Urothelium cell line (cell line): ENCODE measurements at places on chromosomes 5 and 9.
A peak's percentile ranks its signal among the peaks of the same experiment; 100 is the strongest.

DNA sequence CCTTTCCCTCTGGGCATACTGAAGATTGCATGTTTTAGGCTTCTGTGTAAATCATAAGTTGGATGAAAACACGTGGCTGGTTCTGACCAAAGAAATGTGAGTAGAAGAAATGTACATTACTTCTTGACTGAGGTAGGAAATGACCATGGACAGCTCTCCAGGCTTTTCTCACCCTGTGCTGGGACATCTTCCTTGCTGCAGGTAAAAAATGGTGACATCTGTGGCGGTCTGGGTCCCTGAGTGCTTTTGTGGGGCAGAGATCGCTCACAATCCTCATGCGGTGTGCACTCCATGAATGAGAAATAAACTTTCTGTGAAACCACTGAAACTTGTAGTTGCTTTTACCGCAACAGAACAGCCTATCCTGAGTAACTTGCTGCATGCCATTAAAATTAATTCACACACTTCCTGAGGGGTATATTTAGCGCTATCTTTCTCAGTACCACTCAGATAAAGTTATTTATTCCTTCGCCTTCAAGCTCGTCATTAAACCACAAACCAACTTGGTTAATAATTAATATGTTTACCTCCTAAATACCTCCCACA lies 730.4 kb downstream of the EFNA5 start:
- DNase-seq, result no peak

GRCh38 chr9:91166796-91167366 lies 194.8 kb downstream of the AUH start:
- no peak for DNase-seq

DNA sequence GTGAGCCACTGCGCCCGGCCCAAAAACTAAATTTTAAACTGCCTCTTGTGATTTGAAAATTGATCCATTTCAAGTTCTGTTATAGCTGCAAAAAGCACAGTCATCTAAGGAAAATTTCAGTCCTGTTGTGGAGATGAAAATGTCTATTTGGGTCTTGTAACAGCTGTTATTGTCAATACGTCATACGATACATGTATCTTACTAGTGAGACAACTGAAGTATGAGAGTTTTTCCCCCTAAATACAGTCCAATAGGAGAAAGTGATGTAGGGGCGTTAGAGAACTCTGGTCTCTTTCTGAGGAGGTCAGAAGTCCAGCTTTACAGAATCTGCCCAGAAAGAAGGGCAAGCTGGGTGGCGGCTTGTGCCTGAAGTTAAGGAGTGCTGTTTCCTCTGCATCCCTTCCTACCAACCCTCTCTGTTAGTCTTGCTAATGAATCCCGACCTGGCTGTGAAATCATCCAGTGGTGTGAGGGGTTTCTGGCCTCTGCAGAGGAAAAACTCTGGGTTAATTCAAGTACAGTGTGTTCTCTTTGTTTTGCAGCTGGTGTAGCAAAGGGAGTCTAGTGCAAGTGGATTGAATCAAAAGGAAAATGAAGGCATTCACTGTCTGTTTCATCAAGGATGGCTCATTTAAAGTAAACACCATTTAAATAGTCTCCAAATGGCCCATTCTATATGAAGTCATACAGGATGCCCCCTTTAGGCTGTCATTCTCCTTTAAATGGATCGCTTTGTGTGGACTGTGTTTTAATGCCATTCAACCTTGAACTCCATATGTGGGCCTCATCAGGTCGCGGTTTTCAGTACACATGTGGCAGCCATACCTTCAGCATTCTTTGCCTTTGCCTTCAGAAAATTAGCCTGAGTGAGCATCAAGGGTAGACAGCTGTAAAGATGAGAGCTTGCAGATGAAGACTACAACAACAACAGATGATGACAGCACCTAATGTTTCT lies 59.0 kb downstream of the AOPEP start:
- no peak for DNase-seq

- DNase-seq, result no peak
Measured at GRCh38 chr9:1870915-1871314, 144.2 kb upstream of the SMARCA2 start.

DNA sequence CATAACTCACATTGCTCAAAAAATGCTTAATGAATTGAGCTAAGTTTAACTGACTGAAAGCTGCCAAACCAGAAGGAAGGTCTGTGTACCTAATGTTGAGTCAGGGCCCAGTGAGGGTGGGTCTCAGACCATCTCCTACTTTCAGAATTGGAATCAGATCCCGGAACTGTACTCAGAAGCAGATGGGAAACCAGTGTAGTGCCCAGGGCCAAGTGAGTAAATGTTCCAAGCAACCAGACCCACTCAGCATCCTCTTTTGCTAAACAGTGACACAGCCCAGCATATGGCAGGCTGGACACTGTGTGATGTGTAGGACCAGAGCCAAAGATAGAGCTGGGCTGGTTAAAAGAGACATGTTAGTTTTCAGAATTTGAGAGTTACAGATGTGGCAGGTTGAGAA lies 94.1 kb downstream of the PLCXD3 start:
- no peak for DNase-seq

DNA sequence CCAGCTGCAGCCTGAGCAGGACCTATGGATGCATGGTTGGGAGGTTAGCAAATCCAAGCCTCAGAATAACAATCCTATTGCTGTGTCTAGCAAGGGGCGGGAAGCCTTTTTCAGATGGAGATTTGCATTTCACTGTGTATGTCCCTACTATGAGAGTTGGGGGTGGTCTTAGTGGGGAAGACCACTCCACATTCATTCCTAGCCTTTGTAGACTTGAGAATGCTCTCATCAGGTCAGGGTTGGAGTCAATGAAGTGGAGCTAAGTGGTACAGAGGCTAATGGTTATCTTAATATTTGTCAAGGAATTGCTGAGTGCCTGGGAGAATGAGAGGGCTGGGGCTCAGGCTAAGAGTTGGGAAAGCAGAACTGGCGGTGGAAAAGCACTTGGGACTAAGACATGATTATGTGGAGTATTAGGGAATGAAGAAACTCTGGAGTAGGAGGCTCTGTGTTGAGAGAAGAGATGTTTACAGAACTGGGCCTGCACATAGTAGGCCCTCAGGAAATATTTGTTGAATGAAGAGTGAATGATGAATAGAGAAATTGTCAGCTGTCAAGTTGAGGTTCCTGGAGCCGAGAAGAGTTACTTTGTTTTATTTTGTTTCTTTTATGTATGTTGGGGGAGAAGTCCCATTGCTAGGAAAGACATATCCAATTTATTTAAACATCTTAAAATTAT lies 175.5 kb upstream of the SPRY4 start:
- no peak for DNase-seq

DNA sequence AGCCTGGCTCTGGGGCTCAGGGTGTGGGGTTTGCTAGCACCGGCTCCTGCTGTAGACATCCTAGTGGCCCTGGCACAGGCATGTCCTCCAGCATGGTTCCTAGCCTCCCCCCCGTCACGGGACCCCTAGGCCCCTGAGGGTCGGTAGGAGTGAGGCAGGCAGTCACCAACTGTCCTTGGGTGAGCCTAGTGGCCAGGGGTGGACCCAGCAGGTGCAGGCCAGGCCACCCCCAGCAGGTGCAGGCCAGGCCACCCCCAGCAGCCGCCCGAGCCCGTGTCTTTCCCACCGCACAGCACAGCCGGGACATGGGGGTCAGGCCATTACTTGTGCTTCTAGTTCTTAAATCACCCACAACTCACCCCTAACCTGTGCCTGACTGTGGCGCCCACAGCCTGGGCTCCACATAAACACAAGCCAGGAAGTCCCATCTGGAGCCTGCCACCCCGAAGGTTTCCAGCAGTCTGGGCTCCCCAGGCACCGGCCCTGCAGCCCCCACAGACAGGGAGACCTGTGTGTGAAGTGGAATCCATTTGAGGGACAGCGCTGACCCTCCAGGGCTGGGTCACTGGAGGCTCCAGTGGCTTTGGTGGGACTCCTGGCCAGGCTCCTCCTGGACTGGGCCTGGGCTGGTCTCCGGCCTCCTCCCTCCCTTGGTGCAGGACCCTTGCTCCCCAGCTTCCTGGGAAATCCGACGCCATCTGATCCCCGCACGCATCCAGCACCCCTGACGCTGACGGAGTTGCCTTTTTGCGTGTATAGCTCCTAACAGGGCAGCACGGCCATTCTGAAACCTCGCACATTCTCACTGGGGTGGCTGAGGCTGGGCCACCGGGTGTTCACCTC lies 114.1 kb upstream of the LPCAT1 start:
- no peak for DNase-seq

- no peak for DNase-seq
Measured at GRCh38 chr5:25393957-25394356, 749.2 kb upstream of the CDH10 start.

DNA sequence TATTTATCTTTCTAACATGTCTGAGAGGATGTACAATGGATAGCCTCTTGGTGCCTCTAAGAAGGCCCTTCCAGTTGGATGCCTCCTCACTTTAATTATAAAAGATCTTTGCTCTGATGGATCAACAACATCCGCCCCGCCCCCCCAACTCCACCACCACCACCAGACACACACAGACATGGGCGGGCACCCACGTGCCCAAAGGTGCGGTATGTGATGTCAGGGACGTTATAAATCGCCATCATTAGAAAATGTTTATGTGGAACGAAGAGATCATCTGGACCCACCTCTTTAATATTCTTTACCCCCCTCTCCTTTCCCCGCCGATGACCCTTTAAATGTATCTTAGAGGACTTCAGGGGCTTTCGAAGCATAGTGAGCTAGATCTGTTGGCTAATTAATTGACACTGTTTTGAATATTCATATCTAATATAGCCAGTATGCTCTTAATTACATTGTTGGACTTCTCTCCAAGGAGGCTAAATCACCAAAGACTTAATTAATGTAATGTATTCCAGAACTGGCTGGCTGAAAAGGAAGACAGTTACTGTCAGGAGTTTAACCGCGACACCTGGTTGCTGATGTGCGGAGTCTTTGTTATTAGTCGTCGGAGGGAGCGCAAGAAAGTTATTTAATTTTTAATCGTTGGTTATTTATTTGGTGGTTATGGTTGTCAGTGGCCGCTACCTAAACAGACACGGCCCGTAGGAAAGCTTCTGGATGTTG lies 6.1 kb upstream of the FOXB2 start:
- no peak for DNase-seq

DNA sequence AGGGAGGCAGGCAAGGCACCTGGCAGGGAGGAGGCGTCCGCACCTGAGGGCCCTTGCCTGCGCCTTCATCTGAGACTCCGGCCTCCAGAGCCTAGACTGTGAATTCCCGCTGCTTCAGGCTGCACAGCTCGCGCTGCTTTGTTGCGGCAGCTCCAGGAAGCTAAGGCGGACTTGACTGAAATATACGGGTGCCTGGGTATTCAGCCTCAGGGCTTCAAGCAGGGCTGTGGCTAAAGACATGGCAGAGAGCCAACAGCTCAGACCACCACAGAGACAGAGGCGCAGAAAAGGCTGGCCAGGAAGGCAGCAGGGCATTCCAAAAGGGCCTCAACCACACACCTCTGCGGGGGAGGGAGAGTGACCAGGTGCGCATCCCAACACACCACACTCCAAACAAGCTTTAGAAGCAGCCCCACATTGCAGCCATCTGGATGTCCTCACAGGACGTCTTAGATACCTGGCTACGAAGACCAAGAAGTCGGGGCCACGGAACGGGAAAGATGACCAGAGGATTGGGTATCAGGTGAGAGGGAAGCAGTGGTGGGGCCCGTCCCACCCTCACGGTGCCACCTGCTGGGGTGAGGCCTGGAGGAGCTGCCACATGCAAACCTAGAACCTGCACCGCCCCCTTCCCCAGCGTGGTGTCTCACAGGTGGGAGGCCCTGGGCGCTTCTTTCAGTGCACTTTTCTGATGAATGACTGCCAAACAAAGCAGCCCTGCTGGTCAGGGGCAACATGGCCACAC lies 1.7 kb upstream of the DPH7 start:
- no peak for DNase-seq

GRCh38 chr9:113154471-113154870 lies 3.7 kb downstream of the SLC31A2 start:
- peak; percentile 36 for DNase-seq

- no peak for DNase-seq
Measured at GRCh38 chr5:178632285-178632684, 5.4 kb upstream of the CLK4 start.

DNA sequence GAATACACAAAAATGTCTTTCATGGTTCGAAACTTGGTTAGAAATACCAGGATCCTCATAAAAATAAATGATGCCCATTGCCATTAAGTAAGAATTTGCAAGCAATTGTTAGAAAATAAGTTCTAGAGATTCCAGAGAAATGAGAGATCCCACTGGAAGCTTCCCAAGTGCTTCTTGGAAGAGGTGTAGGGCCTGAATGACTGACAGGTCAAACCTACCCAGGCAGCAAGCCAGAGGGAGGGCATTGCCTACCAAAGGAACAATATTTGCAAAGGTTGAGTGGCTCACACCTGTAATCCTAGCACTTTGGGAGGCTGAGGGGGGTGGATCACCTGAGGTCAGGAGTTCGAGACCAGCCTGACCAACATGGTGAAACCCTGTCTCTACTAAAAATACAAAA lies 777.0 kb upstream of the WWC1 start:
- DNase-seq, result no peak

GRCh38 chr5:113394658-113395057 lies 40.1 kb downstream of the TSSK1B start:
- DNase-seq, result no peak

DNA sequence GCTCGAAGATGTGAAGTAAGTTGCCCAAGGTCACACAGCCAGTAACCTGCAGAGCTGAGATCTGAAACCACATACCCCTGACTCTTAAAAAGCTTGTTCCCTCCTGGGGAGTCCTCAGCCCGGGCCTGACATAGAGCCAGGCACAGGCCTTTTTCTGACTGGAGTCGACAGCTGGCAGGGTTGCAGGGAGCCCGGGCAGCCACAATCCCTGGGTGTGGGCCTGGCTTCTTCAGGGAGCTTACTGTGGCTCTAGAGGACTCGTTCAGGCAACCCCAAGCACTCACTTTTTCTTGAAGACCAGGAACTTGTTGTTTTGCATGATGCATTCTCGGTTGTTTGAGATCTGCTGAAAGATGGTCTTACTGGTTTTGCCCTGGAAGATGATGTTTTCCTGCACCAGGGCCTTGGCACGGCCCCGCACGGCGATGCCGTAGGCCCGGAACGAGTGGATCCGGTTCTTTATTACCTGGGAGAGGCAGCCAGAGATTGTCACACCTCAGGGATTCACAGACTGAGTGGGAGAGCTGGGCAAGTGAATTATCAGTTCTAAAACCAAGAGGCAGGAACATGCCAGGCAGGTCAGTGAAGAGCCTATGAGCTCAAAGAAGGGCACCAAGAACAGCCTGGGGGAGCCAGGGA lies 30.0 kb downstream of the POLR1E start:
- DNase-seq, result no peak

- DNase-seq, result no peak
Measured at GRCh38 chr9:7287986-7288385, 511.6 kb downstream of the DMAC1 start.

DNA sequence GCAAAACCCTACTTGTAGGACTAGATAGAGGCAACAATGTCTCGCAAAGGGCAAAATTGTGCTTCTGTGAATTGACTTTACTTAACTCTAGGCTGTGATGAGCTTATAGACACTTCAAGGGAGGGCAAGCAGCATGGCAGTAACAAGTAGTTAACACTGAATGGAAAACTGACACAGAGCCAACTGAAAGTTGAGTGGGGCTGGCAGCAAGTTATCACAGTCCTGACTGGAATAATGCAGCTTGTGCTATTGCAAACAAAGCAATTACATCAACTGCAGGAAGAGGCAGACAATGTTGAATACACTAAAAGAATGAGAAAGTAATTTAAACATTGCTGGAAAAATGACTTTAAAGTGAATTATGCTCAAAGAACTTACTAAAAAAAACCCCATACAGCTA lies 62.2 kb downstream of the RNF38 start:
- no peak for DNase-seq
